Mesothelial cell of epicardium (in vitro differentiated cells): ENCODE measurements at places on chromosomes 1 and 21.

DNA sequence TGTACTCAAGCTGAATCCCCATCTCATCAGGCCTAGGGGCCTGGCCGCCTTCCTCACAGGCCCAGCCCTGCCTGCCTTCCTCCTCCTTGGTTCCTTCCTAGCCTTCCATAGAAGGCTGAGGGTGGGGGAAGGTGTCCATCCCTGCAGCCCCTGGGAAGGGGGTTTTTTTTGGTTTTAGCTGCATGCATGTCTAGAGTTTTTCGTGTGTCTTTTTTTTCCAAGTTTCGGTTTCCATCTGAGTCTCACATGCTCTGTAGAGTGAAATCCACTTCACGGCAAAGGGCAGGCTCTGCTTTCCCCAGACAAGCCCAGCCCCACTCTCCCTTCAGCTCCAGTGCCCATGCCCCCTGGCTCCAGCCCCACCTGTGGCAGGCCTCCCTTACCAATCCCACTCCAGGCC lies 32.1 kb downstream of the GRHL3 start:
- no peak for DNase-seq

DNA sequence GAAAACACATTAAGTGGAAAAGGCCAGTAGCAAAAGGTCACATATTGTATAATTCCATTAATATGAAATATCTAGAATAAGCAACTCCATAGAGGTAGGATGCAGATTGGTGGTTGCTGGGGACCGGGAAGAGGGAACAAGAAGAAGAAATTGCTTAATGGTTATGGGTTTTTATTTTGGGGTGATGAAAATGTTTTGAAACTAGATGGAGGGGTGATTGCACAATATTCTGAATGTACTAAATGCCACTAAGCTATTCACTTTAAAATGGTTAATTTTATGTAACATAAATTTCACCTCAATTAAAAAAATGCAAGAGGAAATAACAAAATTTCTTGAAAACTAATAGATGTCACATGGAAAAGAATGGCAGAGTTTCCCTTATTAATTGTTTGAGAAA lies 6.7 kb downstream of the KIAA0040 start:
- no peak for DNase-seq

DNA sequence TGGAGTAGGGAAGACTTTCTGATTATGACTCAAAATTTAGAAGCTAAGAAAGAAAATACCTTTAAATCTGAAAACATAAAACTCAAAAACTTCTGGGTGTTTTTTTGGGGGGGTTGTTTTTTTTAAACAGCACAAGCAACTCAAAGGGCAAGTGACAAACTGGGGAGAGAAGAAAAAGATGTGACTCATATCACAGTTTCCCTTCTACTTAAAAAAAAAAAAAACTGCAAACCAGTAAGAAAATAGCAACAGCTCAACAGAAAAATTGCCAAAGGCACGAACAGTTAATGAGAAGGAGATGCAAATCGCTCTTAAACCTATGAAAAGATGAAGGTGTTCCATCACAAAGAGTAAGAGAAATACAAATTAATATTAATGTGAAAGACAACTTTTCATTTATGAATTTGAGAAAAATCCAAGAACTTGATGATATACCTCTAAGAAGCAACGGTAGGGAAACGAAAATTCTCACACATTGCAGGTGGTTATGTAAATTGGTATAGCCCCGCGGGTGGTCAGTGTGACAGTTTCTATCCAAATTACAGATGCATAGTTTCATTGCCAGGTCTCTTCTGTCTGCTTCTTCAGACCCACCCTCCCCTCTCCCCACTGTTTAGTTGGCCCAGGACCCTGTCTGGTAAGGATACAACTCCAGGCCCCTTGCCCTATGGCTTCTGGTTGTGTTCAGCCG lies 9.0 kb downstream of the IFNAR2 start:
- DNase-seq = no peak

DNA sequence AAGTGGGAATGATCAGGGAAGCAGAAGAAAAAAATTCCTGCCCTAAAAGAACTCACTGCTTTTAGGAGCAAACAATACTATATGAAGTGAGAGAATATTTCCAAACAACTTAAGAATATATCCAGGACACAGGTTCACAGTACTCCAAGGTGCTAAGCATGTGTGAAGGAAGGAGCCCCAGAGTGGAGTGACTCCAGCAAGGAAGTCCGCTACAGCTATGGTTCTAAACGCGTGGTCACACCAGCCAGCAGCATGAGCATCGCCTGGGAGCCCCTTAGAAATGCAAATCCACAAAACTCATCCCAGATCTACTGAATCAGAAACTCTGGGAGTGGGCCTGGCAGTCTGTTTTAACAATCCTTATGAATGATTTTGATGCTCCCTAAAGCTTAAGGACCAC lies 36.1 kb downstream of the GADD45A start:
- DNase-seq = no peak

DNA sequence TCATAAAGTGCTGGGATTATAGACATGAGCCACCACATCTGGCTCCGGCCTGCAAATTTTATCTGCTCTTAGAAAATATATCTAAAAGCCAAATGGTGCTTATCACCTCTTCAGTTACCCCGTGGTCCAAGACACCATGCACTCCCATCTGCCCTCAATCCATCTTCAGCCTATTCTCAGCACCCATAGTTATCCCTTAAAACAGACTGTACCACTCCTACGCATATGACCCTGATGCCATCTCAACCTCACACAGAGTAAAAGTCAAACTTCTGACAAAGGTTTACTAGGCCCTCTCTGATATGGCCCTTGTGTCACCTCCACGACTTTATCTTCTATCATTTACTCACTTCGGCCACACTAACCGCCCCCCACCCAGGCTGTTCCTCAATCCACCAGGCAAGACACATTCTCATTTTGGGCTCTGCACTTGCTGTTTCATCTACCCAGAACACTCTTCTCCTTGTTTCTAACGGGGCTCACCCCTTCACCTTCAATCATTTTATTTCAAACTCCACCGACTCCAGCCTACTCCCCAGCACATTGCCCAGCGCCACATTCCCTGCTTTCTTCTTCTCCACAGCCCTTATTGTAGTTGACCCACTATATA lies 33.0 kb downstream of the USP48 start:
- no peak for DNase-seq

GRCh38 chr1:246506367-246506673 lies 759 bp downstream of the SMYD3 start:
- DNase-seq = no peak

- no peak for DNase-seq
Observed at GRCh38 chr21:33481314-33481943, 1.7 kb upstream of the TMEM50B start.

GRCh38 chr1:17232759-17233661 lies 15.9 kb upstream of the PADI3 start:
- DNase-seq = no peak

- no peak for DNase-seq
Observed at GRCh38 chr1:40044110-40044509, 3.6 kb downstream of the CAP1 start.

GRCh38 chr1:163864207-163864606 lies 542.5 kb downstream of the NUF2 start:
- no peak for DNase-seq

DNA sequence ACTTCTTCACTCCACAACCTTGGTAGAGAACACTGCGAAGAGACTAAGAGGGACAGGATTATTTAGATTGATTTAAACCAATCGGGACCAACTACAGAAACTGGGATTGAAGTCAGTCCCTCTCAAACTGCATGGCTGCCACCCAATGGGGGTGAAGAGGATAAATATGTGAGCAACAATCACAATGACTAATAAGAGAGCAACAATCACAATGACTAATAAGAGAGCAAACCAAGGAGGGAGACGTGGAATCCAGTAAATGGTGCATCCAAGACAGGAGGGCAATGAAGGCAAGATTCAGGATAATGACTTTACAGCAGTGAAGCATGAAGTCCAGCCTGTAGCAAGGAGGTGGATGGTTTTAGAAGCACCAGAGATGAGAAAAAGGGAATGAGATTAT lies 322.8 kb downstream of the TTLL7 start:
- no peak for DNase-seq

- no peak for DNase-seq
Observed at GRCh38 chr1:195897076-195897475, 711.2 kb downstream of the KCNT2 start.

DNA sequence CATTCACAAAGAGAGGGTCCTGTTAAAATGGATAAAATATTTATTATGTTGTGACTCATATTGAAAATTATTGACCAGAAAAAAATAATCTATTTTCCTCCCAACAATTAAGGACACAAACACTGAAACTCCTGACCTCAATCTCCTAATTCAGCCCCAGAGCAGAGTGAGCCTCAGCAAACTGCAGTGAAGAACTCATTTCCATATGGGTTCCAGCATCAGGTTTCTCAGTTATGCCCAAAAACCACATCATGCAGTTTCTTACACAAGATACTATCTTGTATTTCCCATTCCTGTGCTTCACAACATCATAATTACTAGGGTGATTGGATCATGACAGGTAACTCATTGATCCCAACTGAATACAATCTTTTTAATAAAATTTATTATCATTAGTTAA lies 15.4 kb downstream of the PYHIN1 start:
- DNase-seq = no peak

DNA sequence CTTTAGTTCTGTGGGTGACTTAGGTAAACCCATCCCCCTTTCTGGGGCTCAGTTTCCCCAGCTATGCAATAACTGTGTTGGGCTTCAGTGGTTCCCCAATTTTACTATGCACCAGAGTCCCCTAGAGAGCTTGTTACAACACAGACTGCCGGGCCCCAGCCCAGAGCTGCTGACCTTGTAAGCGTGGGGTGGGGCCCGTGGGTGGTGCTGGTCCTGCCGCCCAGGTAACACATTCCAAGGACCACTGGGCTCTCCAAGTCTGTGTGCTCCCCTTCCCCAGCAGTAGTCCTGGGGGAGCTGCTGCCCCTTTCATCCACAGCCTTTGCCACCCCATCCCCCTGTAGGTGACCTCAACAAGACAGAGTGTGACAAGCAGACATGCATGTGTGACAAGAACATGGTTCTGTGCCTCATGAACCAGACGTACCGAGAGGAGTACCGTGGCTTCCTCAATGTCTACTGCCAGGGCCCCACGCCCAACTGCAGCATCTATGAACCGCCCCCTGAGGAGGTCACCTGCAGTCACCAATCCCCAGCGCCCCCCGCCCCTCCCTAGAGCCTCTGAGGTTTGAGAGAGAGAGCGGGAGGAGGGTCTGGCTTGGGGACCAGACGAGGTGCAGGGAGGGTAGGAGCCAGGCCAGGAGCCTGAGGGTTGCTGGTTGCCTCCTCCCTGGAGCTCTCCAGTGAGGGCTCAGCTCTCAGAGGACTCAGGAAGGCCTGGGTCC lies 8.9 kb downstream of the PLA2G2F start:
- DNase-seq = no peak

DNA sequence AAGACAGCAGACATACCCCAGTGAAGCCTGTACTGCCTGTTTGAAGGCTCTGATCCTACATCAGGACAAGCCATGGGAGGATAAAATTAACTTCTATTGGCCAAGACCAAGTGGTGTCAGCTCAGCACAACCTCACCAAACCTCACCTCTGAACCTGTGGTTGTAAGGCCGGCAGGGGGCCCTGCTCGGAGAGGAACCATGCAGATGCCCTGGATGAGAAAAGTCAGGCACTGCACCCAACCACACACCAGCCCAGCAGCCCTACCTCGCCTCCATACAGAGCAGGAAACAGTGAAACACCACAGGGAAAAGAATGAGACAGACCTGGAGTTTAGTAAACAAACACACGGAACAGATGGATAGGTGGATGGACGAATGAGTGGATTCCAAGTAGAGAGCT lies 70.0 kb upstream of the PAX7 start:
- DNase-seq = no peak

- no peak for DNase-seq
Observed at GRCh38 chr1:14666373-14666772, 67.9 kb downstream of the KAZN start.

GRCh38 chr1:234018816-234019215 lies 114.3 kb downstream of the SLC35F3 start:
- DNase-seq = no peak

DNA sequence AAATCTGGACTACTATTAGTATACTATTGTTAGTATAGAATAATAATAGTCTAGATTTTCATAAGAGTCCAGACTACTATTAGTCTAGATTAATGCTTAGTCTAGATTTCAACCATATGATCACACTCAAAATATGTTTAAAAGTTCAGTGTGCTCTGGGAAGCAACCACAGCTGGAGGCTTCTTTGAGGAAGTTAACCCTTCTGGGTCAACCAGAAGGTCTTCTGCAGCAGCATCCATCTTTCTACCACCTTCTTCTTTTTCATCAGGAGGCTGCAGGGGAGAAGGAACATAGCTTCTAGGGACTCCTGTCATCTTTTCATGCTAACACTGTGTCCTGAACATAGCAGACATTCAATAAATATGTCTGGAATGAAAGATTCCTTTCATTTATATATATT lies 51.2 kb upstream of the DNAJC6 start:
- DNase-seq = no peak

GRCh38 chr1:36725151-36725550 lies 242.4 kb upstream of the CSF3R start:
- DNase-seq = no peak

DNA sequence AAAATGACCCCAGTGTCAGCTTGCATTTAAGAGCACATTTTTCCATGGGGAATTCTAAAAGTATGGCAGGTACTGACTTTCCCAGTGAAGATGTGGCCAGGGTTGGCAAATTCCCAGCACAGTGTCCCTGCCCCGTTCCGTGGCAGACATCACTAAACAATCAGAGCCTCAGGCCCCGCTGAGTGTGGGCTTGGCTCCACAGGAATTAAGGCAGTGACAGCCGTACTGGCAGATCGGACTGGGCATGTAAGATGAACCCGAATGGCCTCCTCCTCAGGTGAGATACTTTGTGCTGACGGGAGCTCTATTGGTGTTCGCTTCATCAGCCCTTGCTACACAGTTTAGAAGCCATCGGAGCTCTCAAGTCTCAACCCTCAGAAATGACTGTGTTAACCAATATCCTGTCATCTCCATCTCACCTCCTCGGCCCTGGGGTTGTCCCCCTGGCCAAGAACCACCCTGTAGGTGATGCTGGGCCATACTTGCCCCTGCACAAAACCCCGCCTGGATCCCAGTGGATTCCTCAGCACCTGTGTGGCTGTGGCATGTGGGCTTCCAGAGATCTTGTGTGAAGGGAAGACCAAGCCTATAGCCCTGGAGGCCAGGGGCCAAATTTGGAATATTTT lies 29.0 kb upstream of the ABCG1 start:
- no peak for DNase-seq

GRCh38 chr1:170402476-170403311 lies 129.3 kb upstream of the GORAB start:
- DNase-seq = no peak

- DNase-seq = no peak
Observed at GRCh38 chr1:207051191-207051943, at the start of gene YOD1. Gene YOD1, minus strand, starts transcription at chr1:207051208. Its CDS starts 178 bp downstream, at chr1:207051030.

GRCh38 chr1:41666981-41667631 lies 182.6 kb upstream of the EDN2 start:
- DNase-seq = no peak
